DMS79 treated with DMSO at 0.1 percent for 48 hours (cell line): ENCODE measurements at places on chromosomes 2 and 18.

GRCh38 chr2:60152226-60152833 is 401.1 kb downstream of the BCL11A start:
- DNase-seq: no peak

- no peak for DNase-seq
These were observed 52.7 kb downstream of the AGFG1 start for GRCh38 chr2:227524665-227525064.

DNA sequence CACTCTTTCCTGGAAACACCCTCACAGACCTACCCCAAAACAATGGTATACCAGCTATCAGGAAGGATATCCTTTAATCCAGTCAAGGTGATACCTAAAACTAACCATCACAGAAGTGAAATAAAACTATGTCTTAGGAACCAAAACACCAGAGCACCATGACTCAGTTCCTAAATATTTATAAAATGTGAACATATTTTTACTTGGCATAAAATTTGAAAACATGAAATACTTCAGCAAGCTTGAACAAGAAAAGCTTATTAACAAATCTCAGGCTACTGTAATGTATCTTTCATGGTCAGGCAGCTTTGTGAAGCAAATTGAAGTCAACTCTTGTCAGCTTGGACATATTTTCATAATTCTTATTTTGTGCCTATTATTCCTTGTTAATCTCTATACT is 440.8 kb upstream of the CDH20 start:
- no peak for DNase-seq

- DNase-seq: peak; percentile 54
These were observed 58.2 kb downstream of the KLF7 start for GRCh38 chr2:207107551-207107950.

GRCh38 chr2:119792907-119793312 is 33.2 kb downstream of the PTPN4 start:
- no peak for DNase-seq

DNA sequence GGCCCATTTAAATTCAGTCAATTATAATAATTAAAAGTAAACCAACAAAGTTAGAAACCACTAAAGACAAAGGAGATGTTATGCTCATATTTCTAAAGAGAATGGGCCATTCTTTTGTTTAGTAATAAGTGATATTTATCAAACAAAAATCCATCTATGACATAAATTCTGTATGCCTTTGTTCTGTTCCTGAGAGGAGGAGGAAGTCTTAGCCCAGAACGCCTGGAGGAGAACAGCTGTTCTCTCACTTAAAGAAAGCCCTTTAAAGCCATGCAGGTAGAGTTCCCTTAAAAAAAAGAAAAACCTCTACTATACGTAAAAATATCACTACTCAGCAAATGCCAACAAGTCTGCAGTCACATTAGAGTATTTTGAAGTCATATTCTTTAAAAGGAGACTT is 15.5 kb downstream of the LAMA1 start:
- DNase-seq: no peak
